H9 (cell line): ENCODE measurements at places on chromosomes 11 and 22. TPM values are rescaled to one million over a fixed set of nuclear protein-coding genes. Genes with fewer than 3 reads are reported as not detected.

GRCh38 chr11:123718063-123718462 is 23.4 kb downstream of the ZNF202 start:
- no peak for DNase-seq

DNA sequence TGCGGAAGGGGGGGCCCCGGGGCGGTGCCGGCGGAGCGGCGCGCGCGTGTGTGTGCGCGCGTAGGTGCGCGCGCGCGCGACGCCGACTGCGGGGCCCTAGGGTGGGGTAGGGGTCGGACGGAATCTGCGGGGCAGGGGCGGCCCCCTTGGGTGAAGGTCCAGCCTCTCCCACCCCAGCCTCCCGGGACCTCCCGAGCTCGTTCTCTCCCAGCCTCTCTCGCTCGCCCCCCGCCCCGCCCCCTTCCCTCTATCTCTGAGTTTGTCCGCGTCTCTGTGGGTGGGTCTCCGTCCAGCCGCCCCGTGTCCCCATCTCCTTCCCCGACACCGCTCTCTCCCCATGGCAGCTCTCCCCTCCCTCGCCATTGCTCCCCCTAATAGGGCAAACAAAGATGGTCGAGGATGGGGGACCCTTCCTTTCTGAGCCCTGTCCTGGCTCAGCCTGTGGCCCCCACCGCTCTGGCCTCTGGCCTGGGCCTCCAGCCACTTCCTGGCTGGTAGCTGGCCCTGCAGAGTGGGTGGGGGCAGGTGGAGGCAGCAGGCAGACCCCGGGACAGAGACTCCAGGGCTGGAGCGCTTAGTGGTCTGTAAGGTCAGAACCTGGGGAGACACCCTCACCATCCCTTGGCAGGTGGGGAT is 33.0 kb upstream of the PRR5 start:
- DNase-seq = no peak

DNA sequence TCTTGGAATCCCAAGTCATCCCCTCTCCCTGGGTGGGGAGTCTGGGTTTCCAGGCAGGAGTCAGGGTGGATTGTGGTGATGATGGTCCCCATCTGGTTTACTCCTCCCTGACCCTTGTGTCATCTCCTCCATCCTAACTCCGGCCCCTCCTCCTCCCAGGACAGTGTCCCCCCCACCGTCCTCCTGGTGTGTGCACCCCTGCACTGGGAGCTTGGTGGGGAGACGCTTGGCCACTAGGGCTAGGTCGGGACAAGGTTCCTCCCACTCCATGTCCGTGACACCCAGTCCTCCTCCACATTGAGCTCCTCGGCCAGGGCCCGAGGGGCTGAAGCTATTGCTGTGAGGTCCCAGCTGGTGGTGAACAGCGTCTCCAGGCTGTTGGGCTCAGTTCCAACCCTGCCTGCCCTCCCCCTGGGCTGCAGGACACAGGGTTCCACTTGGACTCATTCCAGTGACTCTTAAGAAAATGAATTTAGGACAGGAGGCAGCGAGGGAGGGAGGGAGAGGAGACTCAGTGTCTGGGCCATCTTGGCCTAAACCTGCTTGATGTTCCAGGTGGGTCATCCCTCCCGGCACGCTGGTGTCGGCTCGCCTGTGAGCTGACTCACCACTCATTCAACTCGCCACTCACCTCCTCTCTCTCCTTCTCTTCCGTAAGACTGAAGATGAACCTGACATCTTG is 433.2 kb downstream of the TBC1D22A start:
- DNase-seq = no peak

DNA sequence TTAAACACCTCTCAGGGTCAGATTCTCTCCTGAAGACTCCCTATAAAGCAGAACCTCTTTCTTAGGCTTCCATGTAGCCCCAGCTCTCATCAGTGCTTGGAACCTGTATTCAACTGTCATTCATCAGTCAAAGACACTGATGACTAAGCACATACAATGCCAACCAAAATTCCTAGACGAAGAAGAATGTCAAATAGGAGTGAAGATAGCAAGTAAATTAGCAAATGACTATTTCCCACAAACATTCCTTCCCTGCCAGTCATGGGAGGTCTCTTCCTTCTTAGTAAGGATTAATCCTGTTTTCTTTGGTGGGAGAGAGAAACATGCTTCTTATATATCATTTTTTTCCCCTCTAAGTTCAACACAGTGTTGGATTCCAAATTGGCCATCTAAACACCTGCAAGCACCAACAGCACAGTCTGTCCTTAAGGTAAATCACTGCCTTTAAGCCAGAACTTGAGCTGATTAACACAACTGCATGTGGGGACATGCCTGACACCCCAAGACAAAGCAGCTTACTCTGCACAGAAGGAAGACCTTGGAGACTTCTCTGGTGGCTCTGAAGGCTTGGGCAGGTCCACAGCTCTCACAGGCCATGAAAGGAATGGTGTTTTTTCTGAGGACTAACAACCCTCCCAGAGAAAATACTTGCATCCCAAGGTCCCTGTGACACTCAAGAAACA is 47.5 kb upstream of the ME3 start:
- no peak for DNase-seq

DNA sequence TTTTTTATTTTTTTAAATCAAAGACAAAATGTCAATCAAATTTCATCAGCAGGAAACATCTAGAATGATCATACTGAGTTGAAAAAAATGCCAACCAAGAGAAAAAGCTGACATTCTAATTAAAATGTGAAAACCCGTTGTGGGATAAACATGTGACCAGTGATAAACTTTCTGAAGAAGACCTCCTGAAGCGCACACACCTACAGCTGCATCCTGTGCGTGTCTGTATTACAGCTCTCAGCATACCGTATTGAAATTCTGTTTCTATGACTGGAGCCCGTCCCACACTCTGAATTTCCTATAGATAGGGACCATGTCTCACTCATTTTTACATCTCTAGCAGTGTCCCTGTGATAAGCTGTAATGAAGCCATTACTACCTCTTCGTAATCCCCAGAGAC is 12.2 kb upstream of the NUP50 start:
- DNase-seq = no peak

DNA sequence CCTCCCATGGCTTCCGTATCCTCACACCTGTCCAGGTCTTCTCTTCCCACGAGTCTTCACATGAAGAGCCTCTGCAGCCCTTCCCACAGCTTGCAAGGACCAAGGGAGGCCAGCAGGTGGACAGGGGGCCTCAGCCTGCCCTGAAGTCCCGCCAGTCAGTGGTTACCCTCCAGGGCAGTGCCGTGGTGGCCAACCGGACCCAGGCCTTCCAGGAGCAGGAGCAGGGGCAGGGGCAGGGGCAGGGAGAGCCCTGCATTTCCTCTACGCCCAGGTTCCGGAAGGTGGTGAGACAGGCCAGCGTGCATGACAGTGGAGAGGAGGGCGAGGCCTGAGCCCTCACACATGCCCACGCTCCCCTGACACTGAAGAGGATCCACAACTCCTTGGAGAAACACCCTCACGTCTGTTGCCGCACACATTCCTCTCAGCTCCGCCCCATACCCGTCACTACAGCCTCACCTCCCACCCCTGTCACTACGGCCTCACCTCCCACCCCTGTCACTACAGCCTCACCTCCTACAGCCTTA is 8.3 kb downstream of the SSH3 start:
- DNase-seq = no peak

- no peak for DNase-seq
These were observed 192.8 kb downstream of the GRIK4 start for GRCh38 chr11:120704256-120704750.

GRCh38 chr11:64121663-64122410 is 44.1 kb downstream of the MACROD1 start:
- DNase-seq = no peak

DNA sequence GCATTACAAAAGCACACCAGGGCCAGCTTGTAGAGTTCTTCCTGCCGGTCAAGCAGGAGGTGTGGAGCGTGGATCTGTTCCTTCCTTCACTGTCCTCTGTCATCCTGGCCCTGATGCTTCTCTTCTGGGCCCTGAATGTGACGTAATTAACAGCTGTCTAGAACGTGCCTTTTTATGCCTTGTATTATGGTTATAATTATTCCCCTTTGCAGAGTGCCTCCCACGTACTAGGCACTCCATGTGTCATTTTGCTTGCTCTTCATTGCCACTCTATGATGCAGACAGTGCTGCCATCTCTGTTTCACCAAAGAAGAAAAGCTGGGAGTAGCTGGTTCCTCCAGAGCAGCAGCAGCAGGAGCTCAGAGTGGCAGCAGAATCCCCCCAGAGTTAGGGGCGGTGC is 132.1 kb upstream of the TTC12 start:
- no peak for DNase-seq

DNA sequence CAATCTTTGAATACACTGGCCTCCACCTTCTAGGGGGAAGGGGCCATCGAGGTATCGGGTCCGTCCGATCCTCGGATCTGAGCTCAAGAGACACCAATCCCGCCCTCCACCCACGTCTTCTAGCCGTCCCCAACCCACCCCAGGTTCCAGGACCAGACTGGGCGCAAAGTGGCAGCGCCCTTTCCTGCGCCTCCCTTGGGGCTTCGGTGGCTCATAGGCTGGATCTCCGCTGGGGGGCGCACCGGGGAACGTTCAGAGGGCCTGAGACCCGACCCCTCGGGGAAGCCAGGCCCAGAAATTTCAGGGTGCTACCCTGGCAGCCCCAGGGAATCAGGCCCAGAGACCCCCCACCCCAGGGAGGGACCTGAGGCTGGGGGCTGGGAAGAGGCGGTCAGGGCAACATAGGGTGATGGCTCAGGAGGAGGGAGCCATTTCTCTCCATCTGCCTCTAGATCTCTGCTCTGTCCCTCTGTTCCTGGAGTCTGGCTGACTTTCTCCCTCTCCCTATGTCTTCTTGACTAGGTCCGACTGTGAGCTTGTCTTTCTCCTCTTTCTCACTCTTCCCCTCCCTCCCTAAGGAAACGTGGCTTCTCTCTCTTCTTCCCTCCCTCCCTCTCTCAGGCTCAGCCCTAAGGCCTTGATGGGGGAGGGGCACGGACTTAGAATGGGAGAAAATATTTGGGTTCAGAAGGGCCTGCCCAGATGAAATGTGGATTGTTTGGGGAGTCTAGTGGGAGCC is 1.1 kb downstream of the CREB3L1 start:
- peak; percentile 75 for DNase-seq

GRCh38 chr11:122661182-122661945 is 5.8 kb downstream of the UBASH3B start:
- DNase-seq = no peak

GRCh38 chr11:71129624-71130023 is 122.8 kb downstream of the SHANK2 start:
- DNase-seq = no peak

GRCh38 chr22:42868751-42869251 is 11.7 kb upstream of the ARFGAP3 start:
- DNase-seq = no peak

GRCh38 chr11:1668911-1669473 is 28.0 kb upstream of the KRTAP5-6 start:
- DNase-seq = no peak

DNA sequence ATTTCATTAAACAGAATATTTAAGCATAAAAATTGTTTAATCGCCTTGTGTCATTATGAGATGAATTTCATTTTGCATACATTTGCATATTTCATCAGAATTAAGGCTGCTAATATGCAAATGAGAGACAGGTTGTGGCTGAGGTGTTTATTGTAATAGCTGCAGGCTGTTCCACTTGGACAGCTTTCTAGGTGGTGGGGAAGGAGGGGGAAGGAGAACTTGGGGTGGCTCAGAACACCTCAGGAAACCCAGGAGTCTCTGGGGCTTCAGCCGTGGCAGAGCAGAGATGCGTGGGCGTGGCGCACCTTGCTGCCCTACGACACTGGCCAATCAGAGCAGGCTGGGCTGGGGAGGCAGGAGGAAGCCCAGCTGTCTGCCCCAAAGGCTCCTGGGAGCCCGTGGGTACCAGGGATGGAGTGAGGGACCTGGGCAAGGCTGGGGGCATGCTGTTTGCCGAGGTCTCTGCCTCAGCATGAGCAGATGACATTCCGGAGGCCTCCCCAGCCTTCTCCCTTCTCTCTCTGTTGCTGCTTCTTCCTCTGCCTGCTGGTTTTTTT is 542.9 kb downstream of the MN1 start:
- DNase-seq = no peak

DNA sequence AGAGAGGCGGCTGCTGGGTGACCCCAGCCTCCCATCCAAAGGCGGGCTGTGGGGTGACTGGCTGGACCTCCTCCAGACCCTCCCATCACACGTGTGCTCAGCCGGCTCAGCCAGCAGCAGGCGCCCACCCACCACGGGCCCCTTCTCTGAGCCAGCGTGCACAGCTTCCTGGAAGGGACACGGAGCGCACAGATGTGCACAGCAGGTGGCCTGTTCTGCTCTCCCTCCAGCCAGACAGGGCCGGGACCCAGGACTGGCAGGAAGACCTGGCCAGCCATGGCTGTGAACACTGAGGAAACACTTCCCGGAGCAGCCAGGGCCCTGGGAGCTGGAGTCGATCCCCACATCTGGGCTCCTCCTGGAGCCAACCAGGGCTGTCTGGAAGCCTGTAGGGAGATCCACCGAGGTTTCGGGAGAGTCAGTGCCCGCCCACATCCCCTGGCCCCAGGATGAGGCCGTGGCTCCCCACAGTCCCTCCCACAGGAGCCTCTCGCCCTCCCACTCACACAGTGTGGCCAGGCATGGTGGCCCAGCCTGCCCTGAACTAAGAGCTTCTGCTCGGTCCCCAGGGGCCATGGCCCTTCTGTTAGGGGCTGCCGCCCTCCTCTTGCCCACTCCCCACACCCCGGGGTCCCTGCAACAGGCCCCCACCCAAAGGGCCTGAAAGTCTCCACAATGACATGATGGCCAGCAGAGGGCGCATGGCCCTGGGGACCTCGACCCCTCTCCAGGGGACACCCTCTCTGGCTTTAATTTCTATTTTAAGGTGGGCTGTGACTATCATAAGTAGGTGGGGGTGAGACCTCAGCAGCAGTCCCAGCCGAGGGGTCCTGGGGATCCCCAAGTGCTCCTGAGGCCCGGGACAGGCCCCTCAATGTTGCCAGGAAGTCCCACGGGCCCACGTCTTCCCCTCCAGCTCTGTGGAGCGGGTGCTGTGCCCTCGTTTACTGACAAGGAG is 90.6 kb upstream of the FGF3 start:
- DNase-seq = no peak

DNA sequence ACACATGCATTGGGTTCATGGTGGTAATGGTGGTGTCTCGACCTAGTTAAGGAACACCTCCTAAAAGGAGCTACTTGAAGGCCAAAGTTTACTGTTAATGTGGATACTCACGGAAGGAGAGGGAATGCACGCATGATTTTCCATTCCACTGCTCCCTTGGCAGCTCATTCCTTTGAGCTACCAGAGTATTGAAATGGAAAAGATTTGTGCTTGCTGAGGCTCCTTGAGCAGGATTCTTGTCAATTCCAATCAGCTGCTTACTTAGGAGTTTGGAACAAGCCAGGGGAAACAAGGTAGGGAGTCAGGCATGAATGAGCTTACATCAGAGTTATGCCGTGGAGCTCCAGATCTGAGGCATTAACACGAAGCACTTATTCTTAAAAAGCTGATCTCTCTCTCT is 108.8 kb downstream of the GRIA4 start:
- no peak for DNase-seq

B4GALNT4 gene
- 101 and 105 TPM in 2 replicates for total RNA-seq

TMEM86A gene
- total RNA-seq = 2.3 and 3.0 TPM in 2 replicates

ASCL2 gene
- 0.35 TPM in 2 replicates for total RNA-seq

SLC35C1 gene
- 8.9 and 10.4 TPM in 2 replicates for total RNA-seq

MYEOV gene
- 0.15 and 0.22 TPM in 2 replicates for total RNA-seq

SNX15 gene
- total RNA-seq = 24.3 and 25.7 TPM in 2 replicates

GLYAT gene
- not detected in 2 replicates for total RNA-seq
